Type B pancreatic cell (in vitro differentiated cells): ENCODE measurements at places on chromosomes 5 and 9. TPM values are rescaled to one million over a fixed set of nuclear protein-coding genes. Genes with fewer than 3 reads are reported as not detected.

SOHLH1 gene
- not detected in 2 replicates for total RNA-seq

DUSP1 gene
- 50.9 and 163 TPM in 2 replicates for total RNA-seq

PCDHA9 gene
- 1.5 and 2.5 TPM in 2 replicates for total RNA-seq

TLX3 gene
- total RNA-seq = 2.1 and 7.8 TPM in 2 replicates

NUDCD2 gene
- 23.0 and 30.4 TPM in 2 replicates for total RNA-seq

SLC45A2 gene
- 0.62 and 2.1 TPM in 2 replicates for total RNA-seq

FGFR4 gene
- total RNA-seq = 33.0 and 34.1 TPM in 2 replicates

CD14 gene
- total RNA-seq = 0.17 TPM in 1 of 2 replicates, not detected in the other

LPAR1 gene
- 15.3 and 32.8 TPM in 2 replicates for total RNA-seq

EGFLAM gene
- total RNA-seq = 0.43 and 4.8 TPM in 2 replicates

GRCh38 chr5:4862500-4862899 is 277.6 kb upstream of the ADAMTS16 start:
- no peaks in the 10 kb centered on the region for H3K36me3 ChIP-seq
- DNase-seq = no peak
- no peak overlapping the region for H3K27ac ChIP-seq
- H3K4me3 ChIP-seq = no peak overlapping the region

- H3K27me3 ChIP-seq = no peaks in the 10 kb centered on the region
- H3K4me1 ChIP-seq = peaks cover 19% of the 10 kb centered on the region
- peak overlapping the region; percentile 93 for H3K4me3 ChIP-seq
- no peak for DNase-seq
Observed at GRCh38 chr9:136482046-136482792, 621 bp downstream of the SEC16A start.

GRCh38 chr5:31990081-31990650 is 184.0 kb downstream of the GOLPH3 start:
- peaks cover 10% of the 10 kb centered on the region for H3K27me3 ChIP-seq
- DNase-seq = no peak
- H3K4me1 ChIP-seq = no peaks in the 10 kb centered on the region
- H3K4me3 ChIP-seq = no peak overlapping the region

DNA sequence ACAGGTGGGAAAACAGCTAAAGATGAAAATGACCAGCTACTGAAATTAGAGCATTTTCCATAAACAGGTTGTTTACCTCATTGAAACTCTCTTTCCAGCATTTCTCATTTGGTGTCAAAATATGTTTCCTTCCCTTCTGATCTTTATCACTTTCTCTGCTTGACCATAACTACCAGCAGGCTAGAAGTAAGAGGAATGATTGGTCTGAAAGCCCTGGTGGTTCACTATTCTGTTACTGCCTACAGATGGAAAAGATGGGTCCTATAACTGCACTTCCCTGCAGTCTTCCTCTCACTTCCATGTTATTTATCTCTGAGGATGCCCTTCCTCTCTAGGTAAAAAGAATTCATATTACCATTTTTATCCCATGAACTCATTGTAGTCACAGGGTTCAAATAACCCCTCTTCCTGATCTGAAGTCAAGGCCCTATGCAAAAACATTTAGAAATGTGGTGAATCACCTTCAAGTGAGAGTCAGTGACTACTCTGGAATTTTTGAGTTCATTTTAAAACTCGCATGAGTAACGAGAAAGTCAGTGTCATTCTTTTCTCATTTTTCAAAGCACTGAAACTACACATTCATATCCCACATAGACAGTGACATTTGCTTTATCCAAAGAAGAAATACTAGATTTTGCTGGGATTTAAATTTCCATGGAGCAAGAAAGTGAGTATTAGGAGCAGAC is 51.7 kb downstream of the ZNF474 start:
- peaks cover 15% of the 10 kb centered on the region for H3K4me1 ChIP-seq
- no peak overlapping the region for H3K4me3 ChIP-seq
- DNase-seq = no peak

DNA sequence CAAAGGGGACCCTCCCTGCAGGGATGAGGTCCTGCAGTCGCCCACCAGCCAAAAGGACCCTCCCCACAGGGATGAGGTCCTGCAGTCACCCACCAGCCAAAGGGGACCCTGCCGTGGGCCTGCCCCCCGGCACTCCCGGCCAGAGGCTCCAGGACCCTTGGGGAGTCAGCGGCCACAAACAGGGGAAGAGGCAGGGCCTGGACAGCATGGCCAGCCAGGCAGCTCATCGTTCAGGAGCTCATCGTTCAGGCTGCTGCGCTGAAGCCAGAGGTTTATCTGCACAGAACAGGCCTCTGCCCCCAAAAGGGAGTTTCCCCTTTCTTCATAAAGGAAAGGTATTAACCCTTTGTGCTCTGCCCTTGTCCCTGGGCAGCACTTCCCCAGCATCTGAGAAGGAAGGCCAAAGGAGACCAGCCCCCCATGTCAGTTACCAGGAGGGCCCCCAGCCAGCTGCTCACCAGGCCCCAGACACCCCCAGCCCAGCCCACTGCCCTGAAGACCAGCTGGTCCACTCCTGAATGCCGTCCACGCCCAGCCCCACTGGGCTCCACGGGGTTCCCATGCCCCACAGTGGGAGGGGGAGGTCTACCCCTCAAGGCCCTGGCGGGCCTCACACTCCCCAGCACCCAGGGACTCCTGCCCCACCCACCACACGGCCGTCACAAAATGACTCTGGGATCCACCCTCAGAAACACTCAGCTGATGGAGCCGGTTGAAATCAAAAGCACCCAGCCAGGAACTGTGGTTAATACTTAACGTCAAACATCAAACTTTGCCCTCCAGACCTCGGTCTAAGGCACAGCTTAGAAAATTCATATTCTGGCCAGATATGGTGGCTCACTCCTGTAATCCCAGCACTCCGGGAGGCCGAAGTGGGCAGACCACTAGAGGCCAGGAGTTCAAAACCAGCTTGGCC is 6.3 kb downstream of the SLC12A7 start:
- no peaks in the 10 kb centered on the region for H3K27me3 ChIP-seq
- peak overlapping the region; percentile 54 for H3K4me3 ChIP-seq
- H3K4me1 ChIP-seq = peaks cover 48% of the 10 kb centered on the region
- no peak for DNase-seq
- peak overlapping the region; percentile 63 for H3K27ac ChIP-seq
- H3K36me3 ChIP-seq = no peaks in the 10 kb centered on the region

DNA sequence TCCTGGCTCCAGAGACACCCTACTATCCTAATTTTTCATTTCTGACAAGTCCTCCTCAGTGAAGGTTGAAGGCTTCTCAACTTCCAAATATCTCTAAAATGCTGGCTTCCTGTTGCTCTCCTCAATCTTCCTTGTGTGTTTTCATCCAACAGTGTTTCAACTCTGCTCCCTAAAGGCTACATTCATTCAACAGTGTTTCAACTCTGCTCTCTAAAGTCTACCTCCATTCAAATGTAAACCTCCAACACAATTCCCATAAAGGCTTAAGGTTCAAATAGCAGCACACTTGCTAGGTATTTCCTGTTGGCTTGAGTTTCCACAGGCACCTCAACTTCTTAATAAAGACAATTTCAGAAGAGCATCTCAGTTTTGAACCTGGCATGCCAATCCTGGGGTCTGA is 164.8 kb downstream of the HINT1 start:
- no peaks in the 10 kb centered on the region for H3K36me3 ChIP-seq
- no peak overlapping the region for H3K4me3 ChIP-seq
- DNase-seq = no peak
- H3K27me3 ChIP-seq = no peaks in the 10 kb centered on the region
- no peak overlapping the region for H3K27ac ChIP-seq

DNA sequence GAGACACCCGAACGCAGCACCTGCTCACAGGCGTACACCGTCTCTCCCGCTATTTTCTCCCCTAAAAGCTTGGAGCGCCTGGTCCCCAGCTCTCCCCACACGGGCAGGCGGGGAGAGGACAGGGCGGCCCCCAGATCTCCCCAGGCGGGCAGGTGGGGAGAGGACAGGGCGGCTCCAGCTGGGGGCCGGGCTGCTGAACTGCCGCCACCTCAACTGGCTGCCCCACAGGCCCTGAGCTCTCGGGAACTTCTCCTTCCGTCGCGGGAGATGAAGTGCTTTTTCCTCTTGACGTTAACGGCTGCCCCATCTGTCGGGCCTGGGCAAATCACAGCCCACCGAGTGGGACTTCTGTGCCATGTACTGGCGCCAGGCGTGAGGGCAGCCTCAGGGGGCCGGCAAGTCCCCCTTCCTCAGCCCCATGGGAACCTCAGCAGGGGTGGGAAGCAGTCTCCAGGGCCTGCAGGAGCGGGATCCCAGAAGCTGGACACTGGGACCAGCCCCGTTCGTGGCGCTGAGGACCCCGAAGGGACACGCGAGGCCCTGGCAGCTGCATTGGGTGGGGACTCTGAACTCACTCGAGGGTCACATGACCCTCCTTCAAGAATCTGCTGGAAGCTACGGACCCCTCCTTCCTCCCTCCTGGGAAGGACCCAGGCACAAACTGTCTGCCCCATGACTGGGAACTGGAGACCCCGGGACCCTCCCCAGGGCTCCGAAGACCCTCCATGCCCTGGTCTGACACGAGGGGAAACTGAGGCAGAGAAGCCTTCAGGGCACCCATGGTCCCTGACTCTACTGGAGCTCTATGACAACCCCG is 5.7 kb upstream of the EGFL7 start:
- H3K4me3 ChIP-seq = no peak overlapping the region
- H3K27ac ChIP-seq = no peak overlapping the region
- no peak for DNase-seq

- peaks cover 22% of the 10 kb centered on the region for H3K36me3 ChIP-seq
- DNase-seq = peak; percentile 70
- H3K4me1 ChIP-seq = peaks cover 28% of the 10 kb centered on the region
Observed at GRCh38 chr9:72363908-72364678, 915 bp downstream of the ZFAND5 start.

GRCh38 chr9:114507726-114508125 is 2.5 kb upstream of the WHRN start:
- H3K36me3 ChIP-seq = no peaks in the 10 kb centered on the region
- peak overlapping the region; percentile 70 for H3K27ac ChIP-seq
- H3K4me3 ChIP-seq = peak overlapping the region; percentile 53
- DNase-seq = no peak
- H3K27me3 ChIP-seq = peaks cover 29% of the 10 kb centered on the region

GRCh38 chr9:13975611-13976290 is 338.2 kb downstream of the NFIB start:
- H3K27me3 ChIP-seq = no peaks in the 10 kb centered on the region
- no peak for DNase-seq

GRCh38 chr5:157100140-157100679 is 8.6 kb downstream of the HAVCR2 start:
- H3K27me3 ChIP-seq = no peaks in the 10 kb centered on the region
- H3K4me1 ChIP-seq = no peaks in the 10 kb centered on the region
- H3K4me3 ChIP-seq = no peak overlapping the region
- no peak overlapping the region for H3K27ac ChIP-seq

- no peak for DNase-seq
- no peaks in the 10 kb centered on the region for H3K36me3 ChIP-seq
- H3K4me3 ChIP-seq = no peak overlapping the region
- peaks cover 22% of the 10 kb centered on the region for H3K4me1 ChIP-seq
- no peaks in the 10 kb centered on the region for H3K27me3 ChIP-seq
- no peak overlapping the region for H3K27ac ChIP-seq
Observed at GRCh38 chr5:140327589-140327988, 18.8 kb downstream of the HBEGF start.

DNA sequence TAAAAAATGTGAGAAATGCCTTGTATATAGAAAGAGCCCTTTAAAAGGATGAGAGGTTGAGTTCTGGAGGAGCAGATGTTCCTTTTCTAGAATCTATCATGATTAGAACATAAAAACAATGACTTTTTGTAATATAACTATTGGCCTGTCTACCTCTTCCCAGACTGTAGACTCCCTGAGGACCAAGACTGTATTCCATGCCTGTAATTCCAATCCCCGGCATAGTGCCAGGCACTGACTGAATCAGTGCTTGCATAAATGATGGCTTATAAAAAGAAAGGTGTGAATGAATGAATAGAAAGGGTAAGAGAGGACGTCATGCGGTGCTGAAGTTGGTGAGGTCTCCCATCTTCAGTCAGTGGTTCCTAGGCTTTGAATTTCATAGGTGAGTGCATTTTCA is 92.6 kb upstream of the GDNF start:
- H3K36me3 ChIP-seq = no peaks in the 10 kb centered on the region
- peaks cover 16% of the 10 kb centered on the region for H3K27me3 ChIP-seq
- no peaks in the 10 kb centered on the region for H3K4me1 ChIP-seq
- no peak for DNase-seq
- no peak overlapping the region for H3K27ac ChIP-seq

GRCh38 chr5:111138096-111138495 is 45.9 kb downstream of the WDR36 start:
- no peaks in the 10 kb centered on the region for H3K36me3 ChIP-seq
- peaks cover 6% of the 10 kb centered on the region for H3K4me1 ChIP-seq
- no peak for DNase-seq
- H3K27ac ChIP-seq = no peak overlapping the region
- H3K27me3 ChIP-seq = no peaks in the 10 kb centered on the region

DNA sequence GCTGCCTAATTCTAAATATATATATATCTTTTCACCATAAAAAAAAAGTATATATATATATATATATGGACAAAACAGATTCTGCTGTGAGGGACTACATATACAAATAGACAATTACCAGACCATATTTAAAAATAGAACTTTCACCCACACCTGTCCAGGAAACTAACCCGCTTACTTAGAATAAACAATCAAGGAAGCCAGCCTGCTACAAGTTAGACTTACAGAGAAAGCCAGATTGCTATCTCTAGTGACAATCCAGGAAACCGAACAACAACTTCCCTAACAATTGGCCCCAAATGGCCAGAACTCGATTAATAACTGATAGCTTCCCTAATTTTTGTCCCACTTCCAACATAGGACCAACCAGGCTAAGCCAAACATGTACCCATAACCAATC is 5.9 kb downstream of the GLDC start:
- H3K4me3 ChIP-seq = no peak overlapping the region
- peaks cover 51% of the 10 kb centered on the region for H3K27me3 ChIP-seq
